Neural cell (in vitro differentiated cells): ENCODE measurements at places on chromosomes 7 and 10. TPM values are rescaled to one million over a fixed set of nuclear protein-coding genes. Genes with fewer than 3 reads are reported as not detected.

ZCCHC24 gene
- not detected in 2 replicates for polyA plus RNA-seq

SLC26A4 gene
- not detected in 2 replicates for polyA plus RNA-seq

BICC1 gene
- polyA plus RNA-seq = 7.6 and 10.8 TPM in 2 replicates

NEUROG3 gene
- polyA plus RNA-seq = not detected in 2 replicates

IFIT1B gene
- not detected in 2 replicates for polyA plus RNA-seq

TUBAL3 gene
- polyA plus RNA-seq = not detected in 2 replicates

AOC1 gene
- not detected in 2 replicates for polyA plus RNA-seq

TCAF2 gene
- polyA plus RNA-seq = 0.08 and 0.28 TPM in 2 replicates

C10orf90 gene
- not detected in 2 replicates for polyA plus RNA-seq

PIK3AP1 gene
- 0.05 TPM in 1 of 2 replicates, not detected in the other for polyA plus RNA-seq

ATOH7 gene
- polyA plus RNA-seq = 2.5 and 3.0 TPM in 2 replicates

XPNPEP1 gene
- polyA plus RNA-seq = 96.3 and 113 TPM in 2 replicates

C10orf62 gene
- polyA plus RNA-seq = not detected in 2 replicates

NUTM2D gene
- polyA plus RNA-seq = 8.2 and 8.3 TPM in 2 replicates

WNT8B gene
- 0.37 TPM in 1 of 2 replicates, not detected in the other for polyA plus RNA-seq

SPRN gene
- polyA plus RNA-seq = 0.28 and 1.1 TPM in 2 replicates

GIMAP4 gene
- not detected in 2 replicates for polyA plus RNA-seq

SRRM3 gene
- 34.9 and 36.3 TPM in 2 replicates for polyA plus RNA-seq

GNAT3 gene
- not detected in 2 replicates for polyA plus RNA-seq

RAB19 gene
- not detected in 2 replicates for polyA plus RNA-seq

TLX1 gene
- polyA plus RNA-seq = not detected in 2 replicates

AGMO gene
- polyA plus RNA-seq = not detected in 2 replicates

MBL2 gene
- not detected in 2 replicates for polyA plus RNA-seq

PRSS1 gene
- polyA plus RNA-seq = not detected in 2 replicates

COBL gene
- polyA plus RNA-seq = 0.10 and 0.12 TPM in 2 replicates

GDF10 gene
- polyA plus RNA-seq = 0.44 and 0.66 TPM in 2 replicates

SH2D4B gene
- polyA plus RNA-seq = 1.4 and 1.6 TPM in 2 replicates

ADAMTS14 gene
- polyA plus RNA-seq = 0.04 TPM in 1 of 2 replicates, not detected in the other

ERVW-1 gene
- not detected in 2 replicates for polyA plus RNA-seq

EBLN1 gene
- polyA plus RNA-seq = not detected in 2 replicates

OR2A14 gene
- not detected in 2 replicates for polyA plus RNA-seq

ELFN1 gene
- polyA plus RNA-seq = 11.8 and 13.9 TPM in 2 replicates

ALOX5 gene
- polyA plus RNA-seq = not detected in 2 replicates

HNRNPF gene
- polyA plus RNA-seq = 65.0 and 65.8 TPM in 2 replicates

TSPAN13 gene
- 281 and 315 TPM in 2 replicates for polyA plus RNA-seq

CLDN3 gene
- polyA plus RNA-seq = not detected in 2 replicates

NXPH1 gene
- 15.9 and 24.9 TPM in 2 replicates for polyA plus RNA-seq

SPDYE2B gene
- not detected in 2 replicates for polyA plus RNA-seq

PANK1 gene
- polyA plus RNA-seq = 15.4 and 30.5 TPM in 2 replicates

FBXL13 gene
- 0.57 and 1.7 TPM in 2 replicates for polyA plus RNA-seq

CHRM2 gene
- 0.05 TPM in 1 of 2 replicates, not detected in the other for polyA plus RNA-seq

GPAM gene
- polyA plus RNA-seq = 16.8 and 17.3 TPM in 2 replicates
